ENCODE measurements at places on chromosomes 7 and 10.

DNA sequence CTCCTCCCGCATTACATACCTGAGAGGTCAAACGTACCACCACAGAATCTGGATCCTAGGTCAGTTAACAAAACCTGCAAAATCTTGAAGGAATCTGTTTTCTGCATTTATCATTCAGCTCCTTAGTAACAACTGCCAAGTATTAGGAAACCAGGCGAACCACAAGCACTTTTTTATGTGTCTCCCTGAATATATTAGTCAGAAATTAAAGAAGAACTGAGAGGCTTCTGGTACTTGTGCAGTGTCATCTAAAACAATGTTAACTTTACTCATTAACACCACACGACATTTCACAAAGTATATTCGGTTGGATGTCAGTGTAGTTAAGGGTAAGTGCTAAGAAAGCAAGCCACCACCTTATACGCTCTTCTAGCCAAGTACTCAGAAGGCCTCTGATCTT lies 2.5 kb downstream of the CCDC6 start:
- no peak for DNase-seq

GRCh38 chr10:109676703-109677102 lies 246.6 kb downstream of the XPNPEP1 start:
- DNase-seq: no peak

GRCh38 chr7:21011153-21011552 lies 224.5 kb upstream of the SP8 start:
- DNase-seq: no peak

GRCh38 chr7:2068693-2069471 lies 163.9 kb downstream of the MAD1L1 start:
- DNase-seq: no peak

- no peak for DNase-seq
These were observed 70.7 kb downstream of the CABCOCO1 start for GRCh38 chr10:61733358-61733940.

DNA sequence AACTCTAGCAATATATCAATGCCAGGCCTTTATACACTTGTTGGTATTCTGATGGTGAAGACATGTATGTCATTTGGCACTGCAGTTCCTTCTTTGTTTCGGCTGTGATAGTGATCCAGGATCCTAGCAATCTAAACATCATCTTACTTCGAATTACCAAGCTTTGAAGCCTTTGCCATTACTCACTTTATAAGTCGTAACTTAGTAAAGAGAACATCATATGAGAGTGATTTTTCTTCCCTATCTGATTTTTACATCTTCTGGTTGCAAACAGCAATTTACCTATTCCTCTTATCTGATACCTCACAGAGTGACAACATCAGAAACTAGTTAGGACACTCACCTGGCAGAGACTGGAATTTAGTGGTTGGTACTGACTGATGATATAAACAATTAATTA lies 7.6 kb upstream of the BPGM start:
- no peak for DNase-seq

DNA sequence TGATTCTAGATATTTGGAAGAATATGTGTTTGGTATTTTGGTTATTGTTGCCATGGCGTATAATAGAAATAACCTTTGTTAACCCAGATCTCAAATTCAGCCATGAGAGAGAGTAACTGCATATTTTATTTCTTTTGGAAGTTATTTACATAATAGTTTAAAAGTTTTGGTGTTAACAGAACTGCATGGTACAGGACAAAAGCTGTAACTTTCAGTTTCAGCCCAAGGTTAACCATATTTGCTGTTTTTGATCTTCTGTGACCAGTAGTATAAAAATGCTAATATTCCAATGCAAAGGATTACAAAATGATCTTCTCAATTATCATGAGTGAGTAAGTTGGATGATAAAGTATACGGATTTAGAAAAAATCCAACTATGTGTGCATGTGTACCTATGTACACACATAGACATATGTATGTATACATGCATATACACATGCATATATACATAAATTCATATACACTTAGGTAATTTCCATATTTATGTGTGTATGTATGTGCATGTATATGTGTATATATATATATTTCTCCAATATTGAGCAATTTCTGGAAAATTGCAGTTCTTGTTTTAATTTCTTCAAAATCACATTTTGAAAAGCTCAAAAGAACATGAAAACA lies 38.0 kb upstream of the PIP4K2A start:
- DNase-seq: no peak

GRCh38 chr7:127667759-127668530 lies 16.0 kb downstream of the SND1 start:
- DNase-seq: no peak

- DNase-seq: no peak
These were observed 26.7 kb downstream of the YWHAG start for GRCh38 chr7:76332078-76332477.

GRCh38 chr10:52469970-52470705 lies 156.1 kb downstream of the DKK1 start:
- no peak for DNase-seq

DNA sequence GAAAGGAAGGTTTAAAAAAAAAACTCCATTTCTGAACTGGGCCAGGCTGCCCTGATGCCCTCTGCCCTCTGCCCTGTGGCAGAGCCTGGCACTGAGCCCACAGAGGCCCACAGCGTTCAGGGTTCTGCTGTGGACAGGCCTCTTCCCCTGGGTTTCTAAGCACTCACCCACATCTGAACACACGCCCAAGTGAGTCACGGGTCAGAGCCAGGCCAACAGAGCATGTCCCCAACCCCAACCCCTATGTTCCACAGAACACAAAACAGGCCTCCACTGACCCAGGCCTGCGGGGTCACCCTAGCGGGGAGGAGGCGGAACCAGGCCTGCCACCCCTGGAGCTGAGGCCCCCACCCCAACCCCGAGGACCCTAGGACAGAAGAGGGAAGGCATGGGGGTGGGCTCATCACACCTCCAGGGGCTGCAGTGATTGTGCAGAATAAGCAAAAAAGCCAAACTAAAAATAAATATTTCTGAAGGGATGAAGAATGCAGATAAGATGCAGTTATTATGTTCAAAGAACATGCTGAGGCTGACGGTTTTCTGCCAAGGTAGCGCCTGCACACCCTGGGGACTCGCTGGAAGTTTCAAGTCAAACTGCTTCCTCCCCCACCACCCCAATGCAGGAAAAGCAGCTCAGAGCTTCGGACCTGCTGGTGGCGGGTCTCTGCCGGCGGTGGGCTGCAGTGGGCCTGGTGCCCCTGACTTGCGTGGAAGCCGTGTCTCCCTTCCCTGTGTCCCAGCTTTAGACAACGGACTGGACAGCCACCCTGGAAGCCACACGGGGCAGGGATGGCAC lies 5.4 kb downstream of the WDR86 start:
- DNase-seq: no peak

DNA sequence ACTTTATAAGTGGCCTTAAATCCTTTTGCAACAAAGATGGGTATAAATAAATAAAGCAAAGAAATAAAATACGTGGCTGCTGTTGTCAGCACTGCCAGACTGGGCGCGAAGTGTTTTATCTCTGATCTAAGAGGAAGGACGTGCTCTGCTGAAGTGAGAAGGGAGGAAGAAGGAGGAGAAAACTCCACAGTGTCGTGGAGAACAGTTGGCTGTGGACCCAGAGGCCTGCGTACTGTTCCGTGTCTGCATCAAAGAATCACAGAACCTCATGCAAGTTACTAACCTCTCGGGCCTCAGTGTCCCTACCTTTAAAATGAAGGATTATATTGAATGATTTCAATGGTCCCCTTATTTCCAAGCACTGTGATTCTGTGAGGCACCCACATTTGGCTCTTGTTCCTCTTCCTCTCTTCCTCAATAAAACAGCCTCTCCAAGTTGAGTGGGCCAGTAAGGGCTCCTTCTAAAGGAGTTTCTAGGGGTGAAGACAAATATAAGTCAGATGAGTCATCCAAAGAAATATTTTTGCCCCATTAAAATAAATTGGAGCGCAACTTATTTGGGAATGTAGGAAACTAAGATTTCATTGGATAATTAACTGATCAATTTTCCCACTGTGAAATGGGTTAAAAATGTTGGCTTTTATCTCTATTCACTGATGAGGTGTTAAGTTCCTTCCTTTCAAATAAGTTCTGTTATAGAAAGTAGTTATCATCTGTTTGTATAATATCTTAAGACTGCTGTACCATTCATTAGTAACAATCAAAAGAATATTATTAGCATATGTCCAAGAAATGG lies 126.9 kb upstream of the EFCAB10 start:
- DNase-seq: no peak

DNA sequence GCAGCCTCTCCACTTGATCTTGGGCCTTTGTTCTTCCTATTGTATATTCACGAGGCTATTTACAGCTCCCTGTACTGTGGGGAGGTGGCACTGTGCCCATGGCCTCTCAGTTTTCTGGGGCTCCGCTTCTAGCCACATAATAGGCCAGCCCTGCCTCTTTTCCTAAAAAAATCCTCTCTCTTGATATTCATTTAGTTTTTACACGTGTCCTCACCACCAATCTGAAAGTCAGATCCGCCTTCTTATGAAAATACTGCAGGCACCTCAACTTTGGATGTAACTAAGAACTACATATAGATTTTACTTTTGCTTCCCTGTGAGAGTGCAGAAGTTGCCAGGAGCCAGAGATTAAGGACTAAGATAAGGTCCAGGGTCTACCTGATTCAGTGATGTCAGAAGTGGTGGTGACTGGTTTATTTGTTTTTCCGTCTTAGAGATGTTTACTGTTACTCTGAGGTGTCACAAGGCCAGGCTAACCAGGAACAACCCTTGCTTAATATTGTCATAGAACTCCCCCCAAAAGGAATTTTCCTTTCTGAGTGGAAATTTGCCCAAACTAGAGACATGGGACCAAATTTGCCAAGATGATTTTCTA lies 7.8 kb downstream of the BAMBI start:
- no peak for DNase-seq

DNA sequence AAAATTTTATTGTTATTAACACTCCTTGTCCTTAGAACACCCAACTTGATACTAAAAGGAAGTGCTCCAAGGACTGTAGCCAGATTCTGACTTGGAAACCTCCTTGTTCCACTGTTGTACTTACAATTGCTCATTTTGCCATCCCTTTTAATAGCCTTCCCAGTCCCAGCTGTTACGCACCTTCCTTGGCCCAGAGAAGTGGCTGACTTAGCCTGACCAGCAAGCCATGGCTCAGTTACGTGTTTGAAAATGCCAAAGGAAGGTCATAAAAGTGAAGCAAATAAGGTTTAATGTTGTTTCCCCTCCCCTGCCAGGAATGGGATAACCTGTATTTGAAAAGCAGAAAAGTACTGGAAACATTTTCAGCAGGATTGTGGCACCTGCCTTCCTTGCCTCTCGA lies 3.7 kb upstream of the ANKRD1 start:
- DNase-seq: no peak

- DNase-seq: no peak
These were observed 207.6 kb downstream of the PHTF2 start for GRCh38 chr7:78006063-78006755.

GRCh38 chr7:69018200-69018599 lies 580.1 kb upstream of the AUTS2 start:
- no peak for DNase-seq

GRCh38 chr10:129442866-129443265 lies 24.2 kb upstream of the MGMT start:
- no peak for DNase-seq

DNA sequence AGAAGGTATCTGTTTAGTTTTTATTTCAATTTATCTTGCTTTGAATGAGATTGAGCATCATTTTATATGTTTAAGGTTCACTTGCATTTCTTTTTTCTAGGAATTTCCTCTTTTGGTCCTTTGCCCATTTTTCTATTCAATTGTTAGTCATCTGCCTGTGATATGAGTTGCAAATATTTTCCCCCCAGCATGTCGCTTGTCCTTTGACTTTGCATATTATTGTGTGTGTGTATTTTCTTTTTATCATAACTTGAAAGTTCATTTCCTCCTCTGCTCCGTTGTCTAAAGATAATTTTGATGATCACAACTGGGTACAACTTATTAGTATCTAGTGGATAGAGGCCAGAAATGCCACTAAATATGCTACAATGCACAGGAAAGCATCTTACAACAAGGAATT lies 132.7 kb upstream of the MDFIC start:
- no peak for DNase-seq

DNA sequence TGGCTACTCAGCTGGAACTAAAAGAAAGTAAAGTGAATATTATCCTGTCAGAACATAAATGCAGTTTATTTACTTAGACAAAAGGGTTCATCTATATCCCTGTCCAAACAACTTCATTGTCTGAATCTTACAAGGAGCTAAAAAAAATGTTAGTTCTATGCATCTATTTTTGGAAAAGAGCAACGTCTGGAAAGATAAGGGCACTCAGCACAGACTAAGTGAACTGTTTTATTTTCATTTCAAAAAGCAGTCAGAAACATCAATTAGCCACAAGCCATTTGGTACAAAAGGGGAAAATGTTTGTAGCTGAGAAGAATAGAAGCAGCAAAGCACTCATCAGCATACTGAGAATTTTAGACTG lies 245.5 kb downstream of the FOXP2 start:
- DNase-seq: no peak

- DNase-seq: no peak
These were observed 25.9 kb upstream of the FAM20C start for GRCh38 chr7:166338-167060.

GRCh38 chr10:108735380-108735779 lies 1187.9 kb downstream of the XPNPEP1 start:
- no peak for DNase-seq

- peak; percentile 54 for DNase-seq
These were observed 1.2 kb upstream of the SGMS1 start for GRCh38 chr10:50624866-50625501.

DNA sequence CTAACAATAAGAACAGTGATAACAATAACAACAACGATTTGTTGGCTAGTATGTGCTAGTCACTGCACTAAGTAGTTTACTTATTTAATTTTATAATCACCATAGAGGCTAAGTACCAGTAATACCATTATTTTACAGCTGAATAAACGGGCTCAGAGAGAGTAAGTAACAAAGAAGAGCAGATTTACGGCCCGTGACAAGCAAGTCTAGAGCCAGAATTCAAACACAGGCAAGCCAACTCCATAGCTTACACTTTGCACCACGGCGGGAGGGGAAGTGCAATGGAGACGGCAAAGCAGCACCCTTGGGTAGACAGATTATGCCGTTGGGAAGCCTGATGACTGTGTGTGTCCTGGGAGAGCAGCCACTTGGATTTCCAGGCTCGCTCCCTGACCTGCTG lies 1.2 kb upstream of the OR6V1 start:
- DNase-seq: no peak

DNA sequence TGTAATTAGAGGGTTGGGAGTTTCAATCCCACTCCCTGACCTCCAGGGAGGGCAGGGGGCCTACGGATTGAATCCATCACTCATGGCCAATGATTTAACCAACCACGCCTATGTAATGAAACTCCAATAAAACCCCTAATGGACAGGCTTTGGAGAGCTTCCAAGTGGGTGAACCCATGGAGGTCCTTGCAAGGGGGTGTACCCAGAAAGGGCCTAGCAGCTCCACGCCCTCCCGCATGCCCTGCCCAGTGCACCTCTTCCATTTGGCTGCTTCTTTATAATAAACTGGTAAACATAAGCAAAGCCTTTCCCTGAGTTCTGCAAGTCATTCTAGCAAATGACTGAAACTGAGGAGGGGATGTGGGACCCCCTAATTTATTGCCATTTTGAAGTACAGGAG lies 280.1 kb downstream of the FRMD4A start:
- no peak for DNase-seq

Data from activated T-helper 1 cell treated with Interleukin-2 at 50 U/mL for 16 hours (primary cell).